Smooth muscle cell of the pulmonary artery (primary cell): ENCODE measurements at places on chromosomes 1 and 21. TPM values are rescaled to one million over a fixed set of nuclear protein-coding genes. Genes with fewer than 3 reads are reported as not detected.

GBP2 gene
- 24.2 and 44.6 TPM in 2 replicates for total RNA-seq

SLAMF6 gene
- total RNA-seq: not detected in 2 replicates

CLEC20A gene
- total RNA-seq: not detected in 2 replicates

CIART gene
- total RNA-seq: 6.0 and 6.6 TPM in 2 replicates

SCMH1 gene
- 15.2 and 20.3 TPM in 2 replicates for total RNA-seq

DNAJC28 gene
- 0.96 and 1.6 TPM in 2 replicates for total RNA-seq

PDXK gene
- 138 and 187 TPM in 2 replicates for total RNA-seq

DCST2 gene
- total RNA-seq: 0.07 TPM in 1 of 2 replicates, not detected in the other

ATP6V1G3 gene
- not detected in 2 replicates for total RNA-seq

PMVK gene
- total RNA-seq: 7.9 and 9.6 TPM in 2 replicates

VHLL gene
- total RNA-seq: 0.13 and 0.92 TPM in 2 replicates

GUK1 gene
- 356 and 400 TPM in 2 replicates for total RNA-seq

C1orf94 gene
- 0.07 TPM in 1 of 2 replicates, not detected in the other for total RNA-seq

AMY1C gene
- not detected in 2 replicates for total RNA-seq

PTAFR gene
- 0.03 and 0.07 TPM in 2 replicates for total RNA-seq

C4BPB gene
- not detected in 2 replicates for total RNA-seq

FAM151A gene
- total RNA-seq: not detected in 2 replicates

LAPTM5 gene
- 0.26 TPM in 1 of 2 replicates, not detected in the other for total RNA-seq

ETV3L gene
- not detected in 2 replicates for total RNA-seq

ANXA9 gene
- total RNA-seq: 0.20 TPM in 1 of 2 replicates, not detected in the other

GPA33 gene
- not detected in 2 replicates for total RNA-seq

GJA8 gene
- not detected in 2 replicates for total RNA-seq

TMOD4 gene
- total RNA-seq: not detected in 2 replicates

GLMN gene
- 3.8 and 4.7 TPM in 2 replicates for total RNA-seq

MIXL1 gene
- not detected in 2 replicates for total RNA-seq

PLPPR4 gene
- 1.9 and 46.9 TPM in 2 replicates for total RNA-seq

OR6K3 gene
- total RNA-seq: not detected in 2 replicates

SYT2 gene
- under 0.01 TPM in 1 of 2 replicates, not detected in the other for total RNA-seq

LRRC71 gene
- 0.13 TPM in 1 of 2 replicates, not detected in the other for total RNA-seq

AADACL3 gene
- total RNA-seq: not detected in 2 replicates

NCF2 gene
- total RNA-seq: 0.39 and 0.89 TPM in 2 replicates

CFAP141 gene
- total RNA-seq: not detected in 2 replicates

GBP1 gene
- 12.4 and 15.1 TPM in 2 replicates for total RNA-seq

OR10J4 gene
- total RNA-seq: not detected in 2 replicates
